ENCODE measurements at places on chromosomes 11 and 22.

DNA sequence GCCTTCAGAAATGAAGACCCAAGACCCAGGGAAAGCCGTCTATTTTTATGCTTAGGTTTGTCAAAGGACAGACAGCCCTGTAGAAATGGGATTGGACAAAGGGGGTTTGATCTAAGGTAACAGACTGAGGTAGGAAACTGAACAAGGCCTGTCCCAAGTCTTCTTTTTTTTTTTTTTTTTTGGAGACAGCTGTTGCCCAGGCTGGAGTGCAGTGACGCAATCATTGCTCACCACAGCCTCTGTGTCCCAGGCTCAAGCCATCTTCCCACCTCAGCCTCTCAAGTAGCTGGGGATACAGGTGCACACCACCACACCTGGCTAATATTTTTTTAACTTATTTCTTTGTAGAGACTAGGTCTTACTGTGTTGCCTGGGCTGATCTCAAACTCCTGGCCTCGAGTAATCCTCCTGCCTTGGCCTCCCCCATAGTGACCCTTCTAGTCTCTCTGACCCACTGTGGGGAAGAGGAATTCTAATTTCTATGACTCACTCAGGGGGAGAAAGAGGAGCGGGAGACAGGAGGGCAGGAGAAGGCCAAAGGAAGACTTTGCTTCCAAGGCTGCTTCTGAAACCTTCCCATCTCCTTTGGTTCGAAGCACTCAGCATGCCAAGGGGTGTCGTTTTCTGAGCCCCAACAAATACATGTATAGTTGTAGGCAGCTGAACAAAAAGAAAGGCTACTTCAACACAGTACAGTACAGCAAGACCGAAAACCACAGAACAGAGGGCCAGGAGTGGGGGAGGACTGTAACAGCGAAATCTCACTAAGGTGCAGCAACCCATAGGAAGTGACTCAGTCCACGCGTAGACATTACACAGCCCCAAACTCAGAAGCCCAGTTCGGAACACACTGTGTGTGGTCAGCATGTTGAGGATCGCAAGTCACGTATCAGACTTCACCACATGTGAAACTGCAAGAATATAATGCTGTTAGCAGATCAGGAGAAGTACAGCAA lies 872 bp downstream of the TMA7B start:
- peak; percentile 74 for DNase-seq

DNA sequence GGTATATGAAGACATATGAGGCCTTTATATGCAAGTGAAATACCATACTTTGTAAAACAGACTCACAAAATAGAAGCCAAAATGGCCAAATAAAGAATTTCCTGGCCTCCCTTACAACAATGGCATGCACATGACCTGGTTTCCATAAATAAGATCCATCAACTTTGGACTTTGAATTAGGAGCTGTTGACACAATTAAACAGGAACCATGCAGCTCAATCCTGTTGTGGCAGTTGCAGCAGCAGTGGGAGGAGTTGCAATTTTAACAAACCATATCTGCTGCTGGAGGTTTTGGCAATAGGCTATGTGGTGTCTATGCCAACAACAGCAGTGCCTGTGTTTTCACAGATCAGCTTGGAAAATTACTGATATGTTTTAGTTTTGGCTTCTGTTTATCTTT lies 818.6 kb downstream of the FAM181B start:
- no peak for DNase-seq

DNA sequence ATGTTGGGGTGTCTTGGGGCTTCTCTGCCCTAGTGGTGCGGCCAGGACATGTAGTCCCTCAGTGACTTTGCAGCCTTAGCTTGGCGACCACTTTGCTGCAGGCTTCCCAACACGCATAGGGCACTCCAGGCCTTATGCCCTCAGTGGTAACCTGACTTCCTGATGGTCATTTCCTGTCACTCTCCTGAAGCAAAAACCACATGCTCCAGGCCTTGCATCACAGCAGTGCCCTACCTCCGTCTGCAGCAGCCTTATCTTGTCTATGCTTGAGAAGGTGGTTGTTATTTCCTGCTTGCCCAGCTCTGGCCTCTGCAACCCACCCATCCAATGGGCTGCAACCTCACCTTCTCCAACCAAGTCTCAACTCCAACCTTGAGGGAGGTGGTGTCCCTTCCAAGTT lies 33.4 kb upstream of the PISD start:
- DNase-seq = no peak

- DNase-seq = no peak
Measured at GRCh38 chr11:79346021-79346420, 94.8 kb downstream of the TENM4 start.

GRCh38 chr11:75263944-75264349 lies 23.4 kb downstream of the TPBGL start:
- peak; percentile 54 for DNase-seq

GRCh38 chr11:60777106-60777505 lies 8.0 kb upstream of the MS4A10 start:
- no peak for DNase-seq

DNA sequence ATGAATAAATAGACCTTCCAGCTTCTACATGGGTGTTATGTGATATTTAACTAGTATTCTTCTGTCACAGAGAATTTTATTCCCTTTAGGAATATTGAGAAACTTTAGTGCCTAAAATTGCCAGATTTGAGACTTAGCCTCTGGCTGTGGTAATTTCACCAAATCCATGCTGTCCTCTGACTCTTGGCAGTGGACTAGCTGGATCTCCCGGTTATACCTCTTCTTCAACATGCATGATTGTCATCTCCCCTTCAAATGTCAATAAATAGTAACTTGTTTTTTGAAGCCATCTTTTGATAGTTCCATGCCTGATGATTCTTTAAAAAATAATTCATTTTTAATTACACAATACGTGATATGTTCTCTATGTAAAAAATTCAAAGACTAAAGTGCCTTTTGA lies 8.4 kb downstream of the AQP11 start:
- no peak for DNase-seq

GRCh38 chr11:19311308-19312030 lies 70.7 kb upstream of the E2F8 start:
- peak; percentile 52 for DNase-seq

GRCh38 chr11:26026078-26026477 lies 305.9 kb upstream of the ANO3 start:
- DNase-seq = no peak

- no peak for DNase-seq
Measured at GRCh38 chr11:8375932-8376331, 112.3 kb upstream of the LMO1 start.

DNA sequence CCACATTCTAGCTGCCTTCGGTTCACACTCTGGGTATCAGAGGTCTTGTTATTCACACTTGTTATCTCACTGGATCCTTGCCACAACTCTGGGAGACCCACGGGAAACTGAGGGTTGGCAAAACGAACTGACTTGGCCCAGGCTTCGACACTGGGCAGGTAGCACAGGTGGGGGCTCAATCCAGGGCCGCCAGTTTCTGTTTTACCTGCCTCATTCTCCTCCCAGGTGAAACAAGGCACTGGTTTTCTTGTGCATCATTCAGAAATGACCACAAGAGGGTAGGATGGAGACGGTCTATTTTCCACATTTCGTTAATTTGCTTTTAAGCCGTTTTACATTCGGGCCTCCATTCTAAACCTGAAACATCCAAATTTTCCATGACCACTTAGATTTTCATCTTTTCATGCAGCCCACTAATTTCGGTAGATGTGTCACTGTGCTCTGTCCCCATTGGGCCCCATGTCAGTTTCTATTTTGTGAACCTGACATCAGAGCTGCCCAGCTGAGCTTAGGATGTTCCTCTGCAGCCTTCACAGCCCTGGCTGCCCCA lies 108.1 kb downstream of the KIAA1671 start:
- no peak for DNase-seq

GRCh38 chr22:18121954-18122554 lies 11.4 kb downstream of the TUBA8 start:
- DNase-seq = peak; percentile 12

DNA sequence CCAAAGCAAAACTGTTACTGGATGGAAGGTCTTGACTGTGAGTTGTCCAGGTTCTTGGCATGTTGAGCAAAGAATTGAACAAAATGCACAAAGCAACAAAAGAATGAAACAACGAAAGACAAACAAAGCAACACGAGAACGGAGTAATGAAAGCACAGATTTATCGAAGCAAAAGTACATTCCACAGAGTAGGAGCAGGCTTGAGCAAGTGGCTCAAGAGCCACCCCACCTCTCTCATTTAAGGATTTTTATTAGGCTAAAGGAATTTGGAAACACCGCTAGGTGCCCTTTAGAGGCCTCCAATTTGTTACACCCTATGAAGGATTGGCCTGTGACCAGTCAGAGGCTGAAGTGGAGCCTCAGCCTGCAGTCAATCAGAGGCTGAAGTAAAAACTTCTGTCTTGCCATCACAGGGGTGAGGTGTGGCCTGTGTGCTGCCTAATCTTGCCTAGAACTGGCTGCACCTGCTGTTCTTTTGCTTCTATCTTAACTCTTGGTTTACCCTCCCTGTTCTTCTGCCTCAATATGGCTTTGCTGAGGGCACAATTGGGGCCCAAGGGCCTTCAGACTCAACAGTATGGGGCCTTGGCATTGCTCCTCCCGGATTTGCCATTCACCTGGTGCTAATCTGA lies 59.4 kb upstream of the FTH1 start:
- DNase-seq = no peak

GRCh38 chr11:24678703-24679348 lies 182.0 kb downstream of the LUZP2 start:
- DNase-seq = no peak

- DNase-seq = no peak
Measured at GRCh38 chr11:79918846-79919245, 478.0 kb upstream of the TENM4 start.

DNA sequence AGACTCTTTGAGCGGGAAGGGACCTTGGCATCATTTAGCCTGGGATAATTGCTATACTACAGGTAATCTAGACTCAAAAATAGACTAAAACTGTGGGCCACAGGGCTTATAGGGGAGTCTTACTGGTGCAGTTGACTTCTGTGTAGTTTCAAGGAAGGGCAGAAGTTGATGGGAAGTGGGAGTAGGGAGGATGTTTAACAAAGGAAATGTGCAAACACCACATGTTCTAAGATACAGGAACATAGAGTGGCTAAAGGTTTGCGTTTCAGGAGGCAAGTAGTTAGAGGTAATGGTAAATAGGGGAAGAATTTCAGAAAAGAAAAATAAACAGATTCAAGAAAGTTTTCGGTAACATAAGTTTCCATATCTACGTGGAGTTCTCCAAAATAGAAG lies 14.4 kb upstream of the SORL1 start:
- DNase-seq = peak; percentile 49

DNA sequence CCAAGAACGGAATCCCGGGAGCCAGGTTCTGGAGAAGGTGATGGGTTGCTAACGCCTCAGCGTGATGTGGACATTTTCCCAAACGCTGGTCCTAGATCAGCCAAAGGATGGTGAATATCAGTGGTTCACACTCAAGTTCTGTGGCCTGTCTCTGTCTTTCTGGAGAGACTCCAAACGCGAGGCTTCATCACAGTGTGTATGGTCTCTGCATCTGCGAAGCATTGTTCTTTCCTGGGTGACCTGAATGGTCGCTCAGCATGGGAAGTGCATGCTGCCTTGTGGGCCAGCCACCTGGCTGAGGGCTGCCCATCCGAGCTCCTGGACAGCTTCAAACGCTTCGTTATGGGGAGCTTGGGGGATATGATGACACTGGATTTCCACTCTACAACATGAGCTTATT lies 810.0 kb downstream of the TBC1D22A start:
- DNase-seq = no peak

GRCh38 chr11:81990659-81991443 lies 742.8 kb downstream of the FAM181B start:
- no peak for DNase-seq

DNA sequence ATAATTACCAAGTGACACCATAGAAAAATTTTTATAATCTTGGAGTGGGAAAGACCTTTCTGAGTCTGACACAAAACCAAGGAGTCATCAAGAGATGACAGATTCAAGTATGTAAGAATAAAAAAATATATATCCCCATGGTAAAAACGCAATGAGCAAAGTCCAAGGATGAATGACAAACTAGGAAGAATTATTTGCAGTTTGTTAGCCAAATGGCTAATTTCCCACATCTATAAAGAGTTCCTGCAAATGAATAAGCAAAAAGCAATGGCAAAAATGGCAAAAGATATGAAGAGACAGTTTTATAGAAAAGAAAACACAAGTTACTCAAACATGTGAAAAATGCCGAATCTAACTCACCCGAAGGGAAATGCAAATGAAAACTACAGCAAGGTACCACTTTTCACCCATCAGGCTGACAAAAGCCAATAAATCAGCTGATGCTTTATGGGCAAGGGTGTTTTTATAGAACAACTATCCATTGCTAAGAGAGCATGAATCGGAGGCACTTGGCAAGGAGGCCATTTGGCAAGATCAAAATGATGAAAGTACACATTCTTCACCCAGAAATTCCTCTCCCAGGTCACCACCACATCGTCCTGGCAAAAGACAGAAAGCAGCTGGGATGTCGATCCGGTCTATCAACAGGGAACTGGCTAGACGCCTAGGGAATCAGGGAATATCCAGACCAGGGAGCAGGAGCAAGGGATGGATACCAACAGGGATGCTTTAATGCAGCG lies 21.1 kb upstream of the KLHL35 start:
- no peak for DNase-seq

DNA sequence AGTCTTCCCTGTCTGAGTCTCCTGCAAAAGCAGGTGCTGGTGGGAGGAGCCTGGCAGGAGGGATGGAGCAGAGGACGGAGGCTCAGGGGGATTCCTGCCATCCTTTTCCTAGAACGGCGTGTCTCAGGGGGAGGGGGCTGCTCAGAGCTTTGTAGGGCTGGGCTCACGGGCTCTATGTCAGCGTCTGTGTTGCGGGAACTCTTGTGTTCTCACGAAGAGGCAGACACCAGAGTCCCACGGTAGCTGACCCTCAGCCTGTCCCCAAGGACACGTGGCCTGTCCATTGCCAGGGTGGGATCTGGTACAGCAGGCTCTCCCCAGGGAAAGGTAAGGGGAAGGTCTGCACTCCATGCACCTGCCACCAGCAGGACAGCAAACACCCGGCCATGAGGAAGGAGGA lies 1505.2 kb downstream of the TBC1D22A start:
- DNase-seq = no peak

DNA sequence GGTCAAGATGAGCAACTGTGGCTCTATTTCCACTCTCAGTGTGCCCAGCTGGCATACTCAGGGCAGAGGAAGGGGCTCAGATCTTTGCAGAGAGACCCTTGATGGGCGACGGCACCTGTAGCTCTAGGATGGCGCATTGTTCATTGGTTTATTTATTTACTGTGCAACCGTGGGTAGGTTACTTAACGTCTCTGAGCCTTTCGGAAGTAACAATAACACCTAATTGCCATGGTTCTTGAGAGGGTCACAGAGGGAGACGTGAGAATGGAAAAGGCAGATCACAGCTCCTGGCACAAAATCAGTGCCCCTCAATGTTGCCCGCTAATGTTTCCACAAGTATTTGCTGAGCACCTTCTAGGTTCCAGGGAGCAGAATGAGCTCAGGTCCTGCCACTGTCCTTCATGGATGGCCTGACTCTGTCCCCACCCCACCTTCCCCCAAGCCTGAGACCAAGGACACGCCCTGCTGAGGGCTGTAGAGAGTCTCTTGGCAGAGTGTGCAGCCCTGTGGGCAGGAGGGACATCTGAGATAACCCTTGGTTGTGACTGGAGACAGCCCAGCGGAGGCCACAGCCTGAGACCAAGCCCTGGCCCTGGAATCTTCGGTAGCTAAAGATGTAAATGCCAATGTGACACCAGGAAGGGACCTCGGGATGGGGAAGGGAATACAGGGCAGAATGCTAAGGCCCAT lies 780 bp upstream of the ALDH3B2 start:
- no peak for DNase-seq

- peak; percentile 67 for DNase-seq
Measured at GRCh38 chr11:134252346-134253187, 585 bp downstream of the THYN1 start.

- DNase-seq = no peak
Measured at GRCh38 chr11:110527146-110527545, 97.4 kb downstream of the FDX1 start.

GRCh38 chr11:68750195-68751003 lies 921 bp downstream of the TESMIN start:
- no peak for DNase-seq
